ENCODE measurements at places on chromosomes 12 and 14.
A peak's percentile ranks its signal among the peaks of the same experiment; 100 is the strongest.

DNA sequence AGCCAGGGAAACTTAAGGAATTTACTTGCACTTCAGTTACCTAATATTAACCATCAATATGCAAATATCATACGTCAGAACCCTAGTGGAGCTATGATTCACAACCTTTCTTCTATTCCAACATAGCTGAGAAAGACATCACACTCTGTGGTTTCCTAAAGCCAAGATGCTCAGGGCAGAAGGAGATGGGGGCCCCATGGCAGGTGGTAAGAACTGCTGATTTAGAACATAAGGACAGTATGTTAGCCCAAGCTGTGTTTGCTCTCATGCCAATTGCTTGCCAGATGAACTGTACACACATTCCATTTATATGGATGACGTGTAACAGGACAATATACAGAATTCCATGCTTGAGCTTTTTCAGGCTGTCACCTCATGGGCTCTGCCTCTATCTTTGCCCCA lies 34.6 kb downstream of the HECTD4 start:
- DNase-seq, result peak; percentile 96

DNA sequence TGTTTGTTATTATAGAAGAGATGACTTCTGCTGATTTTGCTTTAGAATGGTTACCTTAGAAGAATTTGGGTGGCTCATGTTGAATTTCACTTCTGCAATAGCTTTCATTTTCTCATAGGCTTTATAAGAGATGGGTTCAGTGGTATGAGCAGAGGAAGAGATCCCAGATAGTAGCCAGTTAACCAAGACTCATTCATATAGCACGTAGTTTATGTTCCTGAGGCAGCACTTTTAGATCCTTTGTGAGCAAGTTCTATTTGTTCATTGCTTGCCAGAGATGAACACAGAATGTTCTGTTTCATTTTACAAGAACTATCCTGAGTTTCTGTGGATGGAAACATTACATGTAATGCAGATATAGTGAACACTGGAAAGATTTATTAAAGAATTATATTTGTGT lies 32.2 kb downstream of the RAB21 start:
- DNase-seq, result no peak

GRCh38 chr12:121537814-121538698 lies 42.8 kb downstream of the KDM2B start:
- DNase-seq, result no peak

DNA sequence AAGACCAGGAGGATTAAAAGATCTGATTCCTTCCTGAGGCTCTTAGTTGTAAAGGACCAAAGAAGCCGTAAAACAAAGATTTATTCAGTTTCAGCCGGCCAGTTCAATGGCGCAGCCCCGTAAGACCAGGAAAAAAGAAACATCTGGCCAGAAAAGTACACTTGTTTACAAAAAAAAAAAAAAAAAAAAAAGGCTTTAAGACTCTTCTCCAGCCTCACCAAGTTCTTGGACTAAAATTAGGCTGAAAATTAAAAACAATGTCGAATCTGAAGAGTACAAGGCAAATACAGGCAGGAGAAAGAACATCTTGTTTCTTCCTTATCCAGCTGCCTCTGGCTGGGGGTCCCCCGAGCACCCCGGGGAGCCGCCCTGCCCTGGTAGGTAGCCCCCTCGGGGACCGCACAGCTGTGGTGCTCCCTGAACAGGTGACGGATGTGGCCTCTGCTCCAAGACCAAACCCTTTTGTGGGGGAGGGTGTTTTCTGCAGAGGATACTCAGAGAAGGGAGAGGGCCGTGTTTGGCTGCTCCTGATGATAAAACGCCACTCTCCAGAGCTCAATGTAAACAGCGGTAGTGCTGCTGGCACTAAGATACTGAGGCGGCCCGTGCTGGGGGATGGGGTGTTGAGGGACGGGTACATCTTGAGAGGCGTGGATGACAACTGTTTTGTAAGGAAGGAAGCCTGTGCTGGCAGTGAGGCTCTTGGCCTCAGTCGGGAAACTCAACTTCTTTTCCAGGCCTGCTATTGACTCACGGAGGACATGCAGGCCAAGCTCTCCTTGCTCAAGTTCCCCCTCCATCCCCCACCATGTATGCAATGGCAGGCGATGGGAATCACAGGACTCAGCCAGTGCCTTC lies 201.0 kb upstream of the DIO3 start:
- no peak for DNase-seq

GRCh38 chr14:66045572-66046021 lies 440.6 kb upstream of the CCDC196 start:
- peak; percentile 15 for DNase-seq

GRCh38 chr12:124318278-124319020 lies 23.6 kb downstream of the RFLNA start:
- DNase-seq, result no peak

DNA sequence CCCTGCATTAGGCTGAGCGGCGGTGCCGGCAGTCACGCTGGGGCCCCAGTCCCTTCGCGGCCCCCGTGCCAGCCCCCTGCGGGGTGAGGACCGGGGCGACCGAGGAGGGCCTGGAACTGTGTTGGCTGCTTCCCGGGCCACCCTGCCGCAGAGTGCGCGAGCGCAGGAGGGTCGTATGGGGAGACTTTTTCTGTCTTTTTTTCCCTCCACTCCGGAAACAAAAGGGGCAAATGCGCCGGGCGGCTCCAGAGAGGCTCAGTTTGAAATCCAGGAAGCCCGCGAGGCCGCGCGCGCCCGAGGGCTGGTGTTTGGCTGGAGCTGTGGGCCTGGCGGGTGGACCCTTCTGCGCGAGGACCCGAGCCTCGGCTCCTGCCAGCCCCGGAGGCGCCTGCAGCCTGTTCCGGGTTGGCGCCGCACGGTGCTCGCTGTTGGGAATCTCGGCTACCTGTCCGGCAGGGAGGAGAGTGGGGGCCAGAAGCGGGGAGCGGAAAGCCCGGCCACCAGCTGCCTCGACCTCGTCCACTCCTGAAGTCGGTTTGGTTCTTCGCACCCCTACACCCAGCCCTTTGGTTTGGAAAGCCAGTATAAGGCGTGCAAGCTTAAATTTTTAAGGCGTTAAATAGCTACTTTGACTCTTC lies 638 bp downstream of the PLEKHG3 start:
- no peak for DNase-seq

GRCh38 chr12:30796313-30796780 lies 41.6 kb upstream of the CAPRIN2 start:
- DNase-seq, result peak; percentile 62
